ENCODE measurements at places on chromosomes 3 and 15.

DNA sequence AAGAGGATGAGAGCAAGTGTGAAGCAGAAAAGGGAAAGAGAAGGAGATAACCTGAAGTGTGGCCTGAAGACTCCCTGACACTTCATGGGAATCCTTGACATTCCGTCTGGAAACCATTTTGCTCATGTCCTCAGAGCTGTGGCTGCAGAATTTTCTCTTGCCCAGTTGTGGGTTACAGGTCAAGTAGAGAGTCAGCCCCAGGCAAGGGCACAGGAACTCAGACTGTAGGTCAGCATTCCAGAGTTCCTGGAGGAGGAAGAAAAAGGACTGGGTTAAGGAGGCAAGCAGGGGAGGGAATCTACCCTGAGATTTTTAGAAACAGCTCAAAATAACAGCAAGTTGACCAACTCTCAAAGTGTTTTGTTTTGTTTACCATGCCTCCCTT lies 4.1 kb upstream of the THSD4 start:
- DNase-seq, result no peak

- DNase-seq, result no peak
Measured at GRCh38 chr3:197701841-197702240, 34.9 kb downstream of the RUBCN start.

DNA sequence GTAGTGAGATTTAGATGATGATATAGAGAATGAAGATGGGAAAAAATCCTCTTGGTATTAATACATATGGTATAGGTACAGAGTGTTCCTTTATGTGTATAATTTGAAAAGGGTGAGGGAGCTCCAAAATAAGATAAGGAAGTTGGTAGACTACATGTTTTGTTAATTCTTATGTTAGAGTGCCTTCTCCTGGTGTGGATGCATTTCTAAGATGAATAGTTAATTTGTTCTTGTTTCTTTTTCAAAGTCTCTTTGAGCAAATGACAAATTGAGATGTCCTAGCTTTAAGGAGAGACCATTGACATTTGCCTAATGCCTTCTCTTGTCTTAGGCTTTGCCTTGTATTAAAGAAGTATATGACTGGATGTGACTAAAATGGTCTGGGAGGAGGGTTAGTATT lies 34.1 kb downstream of the AKAP13 start:
- DNase-seq, result no peak

DNA sequence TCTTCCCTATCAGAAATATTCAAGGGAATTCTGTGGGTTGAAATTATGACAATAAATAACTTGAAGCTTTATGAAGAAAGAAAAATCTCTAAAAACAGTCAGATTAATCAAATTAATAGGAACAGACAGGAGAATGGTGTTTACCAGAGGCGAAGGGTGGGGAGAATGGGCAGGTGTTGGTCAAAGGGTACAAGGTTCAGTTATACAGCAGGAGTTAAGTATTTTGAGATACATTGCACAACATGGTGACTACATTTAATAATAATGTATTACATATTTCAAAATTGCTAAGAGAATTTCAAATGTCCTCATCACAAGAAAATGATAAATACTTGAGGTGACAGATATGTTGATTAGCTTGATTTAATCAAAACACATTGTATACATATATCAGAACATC lies 18.6 kb downstream of the SPCS1 start:
- no peak for DNase-seq

GRCh38 chr15:100944986-100945385 lies 25.8 kb downstream of the LRRK1 start:
- DNase-seq, result no peak

GRCh38 chr3:13189639-13190377 lies 116.6 kb upstream of the IQSEC1 start:
- no peak for DNase-seq

DNA sequence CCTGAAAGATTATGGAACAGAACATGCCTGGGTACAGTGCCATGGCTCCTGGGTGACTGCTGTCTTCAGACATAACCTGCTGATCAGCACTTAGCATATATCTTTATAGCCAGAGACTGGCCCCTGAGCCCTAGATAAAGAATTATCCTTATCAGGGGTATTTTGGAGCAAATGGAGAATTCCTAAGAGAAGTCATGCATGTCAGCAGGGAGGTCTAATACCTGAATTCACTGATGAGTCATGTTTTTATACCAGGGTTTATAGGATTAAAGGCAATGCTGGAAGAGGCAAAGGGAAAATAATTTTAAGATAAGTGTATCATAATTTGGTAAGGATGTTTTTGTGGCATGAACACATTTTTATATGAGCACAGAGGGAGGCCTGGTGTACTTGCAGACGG lies 159.8 kb downstream of the ADAMTSL3 start:
- DNase-seq, result no peak

- peak; percentile 5 for DNase-seq
Measured at GRCh38 chr15:69161079-69161877, 843 bp downstream of the GLCE start.

- no peak for DNase-seq
Measured at GRCh38 chr15:32905481-32905880, 187.7 kb downstream of the GREM1 start.

DNA sequence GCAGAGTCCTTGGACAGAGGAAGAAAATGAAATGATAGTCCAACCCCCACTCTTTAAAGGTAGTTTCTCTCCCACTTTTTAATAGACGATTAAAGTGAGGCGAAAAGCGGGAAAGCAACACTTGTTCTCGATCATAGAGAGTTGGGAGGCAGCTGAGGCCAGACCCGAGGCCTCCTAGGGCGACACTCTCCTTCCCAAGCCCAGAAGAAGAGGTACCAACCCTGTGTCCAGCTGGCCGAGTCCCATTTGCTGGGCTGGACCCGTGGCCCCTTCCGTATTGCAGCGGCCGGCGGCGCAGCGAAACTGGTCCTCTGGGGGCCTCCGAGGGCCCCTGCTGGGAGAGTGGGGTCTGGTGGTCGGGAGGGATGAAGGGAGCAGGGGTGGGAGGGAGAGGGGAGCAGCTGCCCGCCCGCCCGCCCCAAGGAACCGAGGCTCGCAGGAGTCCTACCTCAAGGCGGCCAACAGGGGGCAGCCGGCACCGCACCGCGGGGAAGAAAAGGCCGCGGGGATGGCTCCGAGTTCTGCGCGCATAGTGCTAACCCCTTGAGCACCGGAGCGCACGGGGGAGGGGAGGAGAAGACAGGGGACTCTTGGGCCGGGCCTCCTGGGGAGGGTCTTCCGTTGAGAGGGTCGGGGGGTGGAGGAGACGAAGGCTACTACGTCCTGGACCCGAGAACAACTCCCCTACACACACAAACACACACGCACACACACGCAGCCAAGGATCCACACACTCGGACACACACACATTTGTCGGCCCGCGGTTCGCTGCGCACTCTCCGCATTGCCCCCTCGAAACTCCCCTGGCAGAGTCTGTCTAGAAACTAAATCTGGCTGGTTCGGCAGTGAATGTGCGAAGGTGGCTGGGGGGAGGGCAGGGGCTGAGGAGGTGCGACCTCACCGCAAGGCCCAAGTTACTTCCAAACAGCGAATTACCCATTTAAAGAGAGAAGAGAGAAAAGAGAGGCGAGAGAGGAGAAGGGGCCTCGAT lies 2.0 kb downstream of the WNT5A start:
- no peak for DNase-seq

GRCh38 chr3:101171681-101172191 lies 148.6 kb downstream of the IMPG2 start:
- no peak for DNase-seq

All from activated CD4-positive, alpha-beta T cell treated with anti-CD3 and anti-CD28 coated beads, Interleukin-2, amount 50 U/mL, for 4 hours (primary cell).